ENCODE measurements at places on chromosomes 11 and 22.

DNA sequence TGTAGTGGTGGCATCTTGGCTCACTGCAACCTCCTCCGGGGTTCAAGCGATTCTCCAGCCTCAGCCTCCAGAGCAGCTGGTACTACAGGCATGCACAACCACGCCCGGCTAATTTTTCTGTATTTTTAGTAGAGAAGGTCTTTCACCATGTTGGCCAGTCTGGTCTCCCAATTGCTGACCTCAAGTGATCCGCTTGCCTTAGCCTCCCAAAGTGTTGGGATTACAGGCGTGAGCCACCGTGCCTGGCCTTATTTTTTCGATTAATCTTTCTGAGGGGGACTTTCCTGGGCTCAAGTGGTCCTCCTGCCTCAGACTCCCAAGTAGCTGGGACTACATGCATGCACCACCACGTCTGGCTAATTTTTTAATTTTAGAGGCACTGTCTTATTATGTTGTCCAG is 5.6 kb downstream of the SNU13 start:
- DNase-seq: no peak

DNA sequence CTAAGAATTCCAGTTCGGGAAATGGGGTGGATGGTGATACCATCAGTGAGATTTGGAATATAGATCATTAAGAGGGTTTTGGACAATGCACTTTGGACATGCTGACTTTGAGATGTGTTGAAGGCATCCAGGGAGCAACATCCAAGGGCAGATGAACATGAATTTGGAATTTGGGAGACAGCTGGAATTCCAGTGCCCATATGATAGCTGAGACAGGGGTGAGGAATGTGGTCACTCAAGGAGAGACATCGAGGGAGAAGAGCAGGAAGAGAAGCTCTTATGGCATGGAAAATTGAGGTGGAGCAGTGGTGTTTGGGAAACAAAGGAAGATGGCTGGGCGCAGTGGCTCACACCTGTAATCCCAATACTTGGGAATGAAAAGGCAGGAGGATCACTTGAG is 11.8 kb upstream of the MICAL2 start:
- DNase-seq: no peak

DNA sequence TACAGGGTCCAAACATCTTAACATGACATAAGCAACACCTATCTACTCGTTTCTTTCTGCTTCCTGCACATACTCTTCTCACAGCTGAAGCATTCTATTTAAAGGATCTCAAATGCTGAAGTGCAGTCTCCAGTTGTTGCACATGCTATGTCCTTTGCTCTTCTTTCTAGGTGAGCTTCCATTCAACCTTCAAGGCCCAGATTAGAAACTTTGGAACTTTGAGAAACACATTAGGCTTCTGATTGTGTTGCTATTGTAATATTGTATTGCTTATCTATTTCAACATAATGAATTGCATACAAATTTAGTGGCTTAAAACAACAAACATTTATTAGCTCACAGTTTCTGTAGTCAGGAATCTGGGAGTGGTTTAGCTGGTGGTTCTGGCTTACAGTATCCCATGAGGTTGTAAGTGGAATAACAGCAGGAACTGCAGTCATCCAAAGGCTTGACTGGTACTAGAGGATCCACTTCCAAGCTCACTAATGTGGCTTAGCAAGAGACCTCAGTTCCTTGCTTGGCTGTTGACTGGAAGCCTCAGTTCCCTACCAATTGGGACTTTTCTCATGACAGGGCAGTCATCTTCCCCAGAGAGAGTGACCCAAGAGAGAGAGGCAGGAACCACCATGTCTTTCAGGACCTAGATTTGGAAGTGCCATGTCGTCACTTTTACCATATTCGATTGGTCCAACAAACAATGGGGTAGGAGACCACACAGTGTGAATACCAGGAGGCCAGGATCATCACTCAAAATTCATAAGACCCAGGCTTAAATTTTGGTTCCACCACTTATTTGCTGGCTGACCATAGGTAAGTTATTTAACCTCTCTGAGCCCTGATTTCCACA is 27.2 kb upstream of the RASSF10 start:
- no peak for DNase-seq

DNA sequence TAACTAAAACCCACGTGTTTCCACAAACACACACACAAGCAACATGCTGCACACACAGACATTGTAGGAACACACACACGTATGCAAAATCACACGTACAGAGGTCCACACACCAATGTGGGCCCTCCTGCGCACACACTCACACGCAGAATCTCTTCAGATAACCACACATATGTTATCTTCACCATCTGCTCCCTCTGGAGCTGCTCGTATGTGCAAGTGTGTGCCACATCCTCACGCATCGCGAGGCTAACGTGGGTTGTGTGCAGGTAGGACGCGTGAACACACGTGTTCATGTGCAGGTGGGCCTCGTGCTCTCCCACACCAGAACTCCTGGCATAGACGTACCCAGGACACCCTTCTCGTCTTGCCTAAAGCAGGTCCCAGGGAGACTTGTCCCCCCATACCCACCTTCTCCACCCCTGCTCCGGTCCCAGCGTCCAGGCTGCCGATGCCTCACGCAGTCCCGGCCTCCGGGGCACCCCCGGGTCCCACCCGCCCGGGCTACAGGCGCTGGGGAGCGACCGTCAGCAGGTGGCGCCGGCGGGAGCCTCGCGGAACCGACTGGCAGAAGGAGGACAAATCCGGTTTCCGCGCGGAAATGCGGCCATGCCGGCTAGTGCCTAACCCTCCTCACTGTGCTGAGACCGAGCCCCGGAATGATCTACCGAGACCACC is 10.3 kb upstream of the IGSF9B start:
- no peak for DNase-seq

- no peak for DNase-seq
Measured at GRCh38 chr11:112024178-112024772, 933 bp upstream of the DLAT start.

GRCh38 chr11:79201677-79202347 is 239.0 kb downstream of the TENM4 start:
- no peak for DNase-seq

GRCh38 chr11:108944471-108945178 is 279.8 kb downstream of the DDX10 start:
- DNase-seq: no peak

GRCh38 chr11:8055091-8055835 is 25.7 kb upstream of the TUB start:
- DNase-seq: no peak

DNA sequence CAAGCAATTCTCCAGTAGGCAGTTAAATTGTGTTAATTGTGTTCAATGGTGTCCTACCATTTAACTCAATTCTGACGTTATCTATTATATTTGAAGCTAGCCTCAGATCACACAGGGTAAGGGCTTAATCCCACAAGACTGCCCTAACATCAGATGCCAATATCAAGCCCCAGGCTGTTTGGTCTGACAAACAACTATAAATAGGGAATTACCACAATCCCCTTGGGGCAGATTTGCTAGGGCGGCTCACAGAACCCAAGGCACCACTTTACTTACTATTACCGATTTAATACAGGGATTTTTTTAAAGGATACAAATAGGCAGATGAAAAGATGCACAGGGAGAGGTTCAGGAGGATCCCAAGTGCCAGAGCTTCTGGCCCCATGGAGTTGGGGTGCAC is 678.4 kb downstream of the OPCML start:
- no peak for DNase-seq

DNA sequence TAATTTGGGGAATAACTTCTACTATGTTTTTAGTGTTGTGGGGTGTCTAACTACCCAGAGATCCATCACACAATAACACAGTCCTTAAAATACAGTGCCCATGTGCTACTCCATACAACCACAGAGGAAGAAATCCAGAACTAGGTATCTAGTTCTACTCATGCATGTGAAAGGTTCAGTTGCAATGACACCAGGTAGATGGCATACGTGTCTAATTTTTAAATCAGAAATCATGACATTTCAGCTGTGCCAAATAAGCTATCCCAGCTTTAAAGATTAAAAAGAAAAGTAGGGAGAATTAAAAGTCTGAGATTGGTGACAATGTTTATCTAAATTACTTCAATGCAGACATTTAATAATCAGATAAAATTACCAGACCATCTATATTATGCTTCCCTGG is 122.2 kb downstream of the CD44 start:
- DNase-seq: no peak

DNA sequence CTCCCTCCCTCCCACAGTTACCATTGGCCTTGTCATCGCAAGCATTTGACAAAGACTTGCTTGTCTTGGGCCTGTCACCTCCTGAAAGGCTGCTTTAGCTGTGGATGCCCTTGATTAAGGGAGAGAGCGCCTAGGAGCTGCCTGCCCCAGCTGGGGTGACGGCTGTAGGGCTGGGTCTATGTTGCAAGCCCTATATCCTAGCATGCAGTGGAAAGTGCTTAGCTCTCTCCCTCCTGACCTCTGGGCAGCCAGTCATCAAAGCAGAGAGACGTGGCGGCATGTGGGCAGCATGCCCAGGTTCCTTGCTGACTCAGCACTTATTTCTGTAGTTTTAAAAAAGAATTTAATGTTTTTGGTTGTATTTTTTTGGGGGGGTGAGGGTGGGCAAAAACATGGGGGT is 75.9 kb downstream of the BARX2 start:
- DNase-seq: no peak

DNA sequence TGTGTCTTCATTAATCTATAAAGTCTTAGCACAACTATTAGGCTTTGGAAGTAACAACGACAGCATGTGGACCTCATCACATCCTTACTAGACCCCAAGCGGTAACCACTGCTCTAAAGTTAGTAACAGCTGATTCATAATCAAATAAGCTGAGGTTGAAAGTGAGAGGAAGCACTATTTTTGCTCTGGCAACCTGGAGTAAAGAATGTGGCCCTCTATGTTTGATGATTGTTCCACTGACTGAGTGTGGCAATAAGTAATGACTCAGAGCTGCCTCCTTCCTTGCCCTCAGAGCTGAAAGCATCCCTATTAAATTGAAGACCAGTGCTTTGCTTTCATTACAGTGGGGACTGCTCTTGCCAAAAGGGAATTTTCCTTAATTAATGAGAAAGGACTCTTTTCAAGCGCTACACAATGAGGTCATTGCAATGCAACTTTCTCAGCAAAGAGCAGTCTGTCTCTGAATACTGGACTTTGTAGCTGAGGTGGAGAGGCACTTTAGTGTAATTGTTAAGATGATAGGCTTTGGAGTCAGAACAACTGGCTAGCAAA is 906.1 kb upstream of the RAG2 start:
- DNase-seq: no peak

GRCh38 chr22:37525746-37526350 is 6.6 kb upstream of the CARD10 start:
- DNase-seq: no peak

DNA sequence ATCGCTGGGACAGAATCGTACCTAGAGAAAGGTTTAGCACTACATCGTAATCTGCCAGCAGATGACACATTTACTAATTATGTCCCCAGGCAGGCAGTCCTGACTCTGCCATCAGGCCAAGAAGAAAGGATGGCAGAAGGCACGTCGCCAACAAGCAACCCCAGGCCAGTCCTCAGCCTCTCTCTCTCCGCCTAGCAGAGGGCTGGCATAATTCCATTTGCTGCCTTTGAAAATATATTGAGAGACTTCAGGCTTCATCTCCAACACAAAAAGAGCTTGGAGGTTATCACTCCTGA is 1517.0 kb downstream of the TBC1D22A start:
- DNase-seq: no peak

- no peak for DNase-seq
Measured at GRCh38 chr11:76625472-76626186, 44.9 kb downstream of the LRRC32 start.

GRCh38 chr11:78045851-78046485 is 17.7 kb upstream of the THRSP start:
- DNase-seq: no peak

DNA sequence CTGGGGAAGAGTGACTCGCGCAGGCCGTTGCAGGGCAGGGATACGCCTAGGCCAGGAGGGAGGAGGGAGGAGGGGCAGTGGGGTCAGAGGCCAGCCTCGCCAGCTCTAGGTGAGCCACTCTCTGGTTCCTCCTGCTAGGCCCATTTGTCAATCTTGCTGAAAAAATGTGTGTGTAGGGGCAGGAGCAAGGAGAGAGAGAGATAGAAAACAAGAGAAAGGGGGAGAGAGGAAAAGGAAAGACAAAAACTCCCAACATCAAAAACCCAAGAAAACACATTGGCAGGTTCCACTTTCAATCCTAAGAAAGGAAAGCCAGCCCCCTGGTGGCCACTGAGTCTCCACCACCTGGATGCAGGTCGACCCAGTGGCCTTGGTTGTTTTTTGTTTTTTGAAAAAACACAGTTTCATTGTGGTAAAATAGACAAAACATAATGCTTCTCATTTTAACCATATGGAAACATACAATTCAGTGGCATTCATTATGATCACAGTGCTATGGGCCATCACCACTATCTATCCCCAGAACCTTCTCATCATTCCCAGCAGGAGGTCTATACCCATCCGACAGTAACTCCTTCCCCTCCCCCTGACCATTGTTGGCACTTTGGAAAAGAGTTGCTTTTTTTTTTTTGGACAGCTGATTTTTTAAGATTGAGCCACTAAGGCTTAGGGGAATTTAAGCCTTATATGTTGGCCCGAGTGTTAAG is 10.9 kb downstream of the OMP start:
- DNase-seq: no peak

DNA sequence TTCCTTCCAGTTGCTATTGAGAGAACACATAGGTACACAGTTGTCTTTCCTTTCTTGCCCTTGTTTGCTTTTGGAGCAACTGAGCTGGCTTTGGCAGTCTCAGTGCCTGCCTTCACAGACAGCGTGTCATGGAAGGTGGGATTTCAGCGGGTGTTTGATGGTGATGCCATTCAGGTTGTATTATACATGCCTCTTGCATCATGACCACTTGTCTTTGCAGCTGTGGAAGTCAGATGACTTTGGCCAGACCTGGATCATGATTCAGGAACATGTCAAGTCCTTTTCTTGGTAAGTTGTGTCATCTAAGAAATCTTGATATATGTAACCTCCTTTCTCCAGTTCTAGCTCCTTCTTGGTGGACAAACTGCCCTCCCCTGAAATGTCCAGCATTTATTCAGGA is 37.1 kb upstream of the SORL1-AS1 start:
- no peak for DNase-seq
